ENCODE measurements at places on chromosomes 13 and 19.

GRCh38 chr19:35757231-35757748, 461 bp upstream of the HSPB6 start:
- DNase-seq = no peak

- DNase-seq = no peak
Measured at GRCh38 chr13:94182185-94182761, 297.2 kb downstream of the DCT start.

- DNase-seq = no peak
Measured at GRCh38 chr19:7251494-7251893, 42.7 kb downstream of the INSR start.

- DNase-seq = no peak
Measured at GRCh38 chr13:75384879-75385707, 96.9 kb downstream of the TBC1D4 start.

GRCh38 chr13:70473907-70474306, 365.7 kb upstream of the KLHL1 start:
- DNase-seq = no peak

GRCh38 chr13:26528527-26528926, 29.0 kb upstream of the WASF3 start:
- DNase-seq = no peak

- DNase-seq = no peak
Measured at GRCh38 chr13:97866346-97866745, 87.1 kb upstream of the IPO5 start.

DNA sequence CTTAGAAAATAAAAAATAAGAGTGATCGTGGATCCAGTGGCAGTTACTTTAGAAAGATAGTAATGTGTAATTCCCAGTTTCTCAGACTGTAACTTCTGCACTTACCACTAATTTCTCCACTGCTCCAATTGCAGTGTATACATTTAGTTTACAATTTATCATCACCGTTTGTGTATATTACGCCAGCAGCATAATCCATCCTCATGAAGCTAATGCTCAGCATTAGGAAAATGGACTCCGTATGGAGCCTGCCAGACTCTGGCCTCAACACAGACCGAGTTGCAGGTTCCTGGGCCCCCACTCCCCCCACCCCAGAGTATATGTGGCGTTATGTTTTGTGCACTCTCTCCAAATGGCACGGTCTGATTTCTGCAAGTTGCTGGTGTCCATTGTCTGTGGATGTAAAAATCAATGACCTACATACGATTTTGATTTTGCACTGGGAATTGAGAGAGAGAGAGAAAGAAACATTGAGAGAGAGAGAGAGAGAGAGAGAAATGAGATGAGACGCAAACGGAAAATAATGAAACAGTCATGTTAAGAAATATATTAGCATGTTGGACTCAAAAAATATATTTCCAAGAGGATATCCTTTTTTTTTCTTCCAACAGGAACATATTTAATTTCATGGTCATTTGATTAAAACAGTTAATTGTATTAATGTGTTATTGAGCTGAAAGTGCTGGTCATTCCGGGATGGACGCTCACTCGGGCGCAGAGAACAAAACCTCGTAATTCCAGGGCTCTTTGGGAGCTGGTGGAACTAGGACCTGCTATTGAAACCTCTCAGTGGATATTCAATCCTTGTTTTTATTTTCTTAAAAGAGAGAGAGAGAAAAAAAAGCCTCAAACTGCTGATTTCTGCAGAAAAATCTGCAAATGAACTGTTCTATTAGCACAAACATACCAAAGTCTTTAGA, 278.8 kb downstream of the TSHZ3 start:
- no peak for DNase-seq

GRCh38 chr13:33262062-33262487, 23.5 kb downstream of the STARD13 start:
- DNase-seq = no peak

GRCh38 chr13:41398494-41399170, 58.7 kb upstream of the RGCC start:
- no peak for DNase-seq

GRCh38 chr19:16367261-16367683, 42.6 kb downstream of the KLF2 start:
- DNase-seq = no peak

GRCh38 chr13:18991060-18991459, 190.6 kb downstream of the TUBA3C start:
- DNase-seq = no peak

- no peak for DNase-seq
Measured at GRCh38 chr19:49362048-49362928, at the start of gene TEAD2. TSS of gene TEAD2 (minus strand) at chr19:49362416. CDS start at chr19:49360075, 2,341 bp downstream.

DNA sequence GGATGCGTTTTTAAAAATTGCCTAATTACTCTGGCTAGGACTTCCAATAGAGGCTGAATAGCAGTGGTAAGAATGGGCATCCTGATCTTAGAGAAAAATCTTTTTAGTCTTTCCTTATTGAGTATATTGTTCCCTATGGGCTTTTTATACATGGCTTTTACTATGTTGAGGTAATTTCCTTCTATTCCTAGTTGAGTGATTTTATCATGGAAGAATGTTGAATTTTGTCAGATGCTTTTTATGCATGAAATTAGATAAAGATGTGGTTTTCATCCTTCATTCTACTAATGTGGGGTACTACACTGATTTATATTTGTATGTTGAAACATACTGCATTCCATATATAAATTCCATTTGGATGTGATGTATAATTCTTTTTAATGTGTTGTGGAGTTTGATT, 2673.8 kb downstream of the PCDH9 start:
- DNase-seq = no peak

GRCh38 chr19:51271067-51271466, 20.2 kb downstream of the SIGLECL1 start:
- no peak for DNase-seq

DNA sequence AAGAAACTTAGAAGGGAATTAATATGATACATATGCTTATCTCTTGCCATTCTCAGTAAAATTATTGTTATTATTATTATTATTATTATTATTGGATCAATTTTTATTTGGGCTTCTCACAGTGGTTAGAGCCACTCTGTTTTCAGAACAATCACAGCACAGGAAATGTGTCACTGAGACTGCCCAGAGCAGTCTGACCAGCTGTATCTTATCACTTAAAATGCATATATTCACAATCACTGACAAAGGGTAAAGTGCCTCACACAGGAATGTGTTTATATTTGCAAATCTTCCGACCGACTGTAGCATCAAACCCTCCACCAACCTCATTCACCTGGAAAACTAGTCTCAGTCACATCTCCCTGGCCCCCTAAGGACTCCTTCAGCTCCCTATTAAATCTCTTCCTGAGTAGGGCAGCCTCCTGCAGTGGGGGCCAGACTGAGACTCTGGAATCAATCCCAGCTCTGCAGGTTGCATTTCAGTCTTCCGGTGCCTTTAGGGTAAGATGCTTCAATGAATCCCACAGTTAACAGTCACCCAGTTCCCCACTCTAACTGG, 738.3 kb upstream of the SLITRK5 start:
- no peak for DNase-seq

GRCh38 chr19:42098781-42099180, 22.8 kb downstream of the ZNF574 start:
- no peak for DNase-seq

GRCh38 chr19:51192689-51193088, 32.2 kb upstream of the CD33 start:
- DNase-seq = no peak

DNA sequence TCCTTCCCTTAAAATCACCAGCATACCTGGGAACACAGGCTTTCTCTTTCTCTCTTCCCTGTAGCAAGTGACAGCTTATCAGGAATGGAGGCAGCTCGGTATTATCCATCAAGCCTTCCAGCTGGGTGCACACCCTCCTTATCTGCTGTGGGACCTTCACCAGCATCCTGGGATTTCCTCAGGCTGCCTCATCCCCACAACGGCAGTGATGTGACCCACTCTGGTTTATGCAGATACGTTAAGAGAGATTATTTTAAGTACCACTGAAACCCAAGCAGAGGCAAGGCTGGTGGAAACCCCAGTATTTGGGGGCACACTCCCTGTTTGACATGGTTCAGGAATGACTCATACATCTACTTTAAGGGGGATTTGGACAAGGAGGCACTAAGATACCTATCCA, 192.1 kb downstream of the TM9SF2 start:
- no peak for DNase-seq

- no peak for DNase-seq
Measured at GRCh38 chr19:2223959-2224358, 12.2 kb downstream of the PLEKHJ1 start.

- no peak for DNase-seq
Measured at GRCh38 chr19:13796301-13797057, 1.2 kb downstream of the ZSWIM4 start.

GRCh38 chr19:45508417-45508860, 1.2 kb downstream of the VASP start:
- peak; percentile 52 for DNase-seq

- no peak for DNase-seq
Measured at GRCh38 chr13:41650706-41651105, 193.4 kb downstream of the RGCC start.

DNA sequence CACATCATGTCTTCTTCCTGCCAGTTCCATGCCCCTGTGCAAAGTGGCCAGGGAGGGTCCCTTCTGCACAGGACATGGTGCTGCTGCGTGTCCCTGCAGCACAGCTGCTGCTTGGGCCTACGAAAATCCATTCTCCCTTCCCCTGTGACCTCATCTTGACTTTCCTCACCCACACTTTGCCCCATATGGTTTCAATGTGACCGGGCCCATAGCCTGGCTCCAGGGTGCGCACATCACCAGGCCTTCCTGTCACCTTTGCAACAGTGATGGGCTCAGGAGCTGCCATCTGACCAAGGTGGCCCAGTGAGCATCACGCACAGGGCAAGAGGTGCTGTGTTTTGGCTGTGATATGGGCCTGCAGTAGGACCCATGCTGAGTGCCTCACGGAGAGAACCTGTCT, 10.8 kb downstream of the PPP1R12C start:
- DNase-seq = no peak

DNA sequence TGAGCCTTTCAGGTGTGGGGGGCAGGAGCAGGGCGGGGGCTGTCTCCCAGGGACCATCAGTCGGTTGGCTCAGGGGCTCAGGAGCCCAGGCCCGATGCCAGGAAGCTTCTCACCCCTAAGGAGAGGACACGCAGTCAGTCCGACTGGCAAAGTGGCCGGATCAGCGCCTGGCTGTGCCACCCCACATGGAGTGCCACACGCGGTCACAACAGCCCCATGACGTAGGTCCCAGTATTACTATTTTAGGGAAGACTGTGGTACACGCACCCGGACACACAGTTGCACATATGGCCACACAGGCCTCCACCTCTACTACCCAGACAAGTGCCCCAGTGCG, 29.3 kb upstream of the GRTP1 start:
- DNase-seq = no peak

GRCh38 chr19:18869023-18869618, 26.8 kb downstream of the CERS1 start:
- DNase-seq = no peak

DNA sequence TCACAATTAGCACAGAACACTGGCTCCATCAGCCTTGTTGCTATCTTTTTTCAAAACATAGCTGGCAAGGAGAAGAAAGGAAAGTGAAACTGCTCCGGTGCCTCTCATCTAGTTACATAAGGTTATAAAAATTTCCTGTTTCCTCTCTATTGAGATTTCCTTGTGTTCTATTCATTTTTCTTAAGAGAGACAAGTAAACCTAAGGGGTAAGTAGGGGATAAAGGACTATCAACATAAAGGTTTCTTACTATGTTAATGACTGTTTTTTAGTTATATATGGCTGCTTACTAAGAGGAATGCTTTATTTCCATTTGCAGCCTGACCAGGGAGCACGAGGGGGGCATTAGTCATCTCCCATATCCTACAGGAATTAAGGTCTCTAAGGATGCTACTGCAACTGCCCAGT, 73.2 kb upstream of the MLNR start:
- DNase-seq = no peak

GRCh38 chr19:35363001-35363590, 4.8 kb downstream of the FFAR3 start:
- no peak for DNase-seq

GRCh38 chr13:30429235-30429634, 6.9 kb downstream of the UBE2L5 start:
- DNase-seq = no peak

- peak; percentile 26 for DNase-seq
Measured at GRCh38 chr19:6590827-6591319, at the start of gene CD70. TSS of gene CD70 (minus strand) at chr19:6591150. CDS start at chr19:6591002, 148 bp downstream.

- no peak for DNase-seq
Measured at GRCh38 chr19:1016647-1017114, 4.2 kb downstream of the TMEM259 start.

- DNase-seq = no peak
Measured at GRCh38 chr13:95267662-95268342, 33.4 kb downstream of the ABCC4 start.

GRCh38 chr19:6718111-6718740, 2.2 kb downstream of the C3 start:
- DNase-seq = no peak

GRCh38 chr19:17205237-17206140, 9.7 kb upstream of the USE1 start:
- no peak for DNase-seq

GRCh38 chr13:34408640-34409039, 533.4 kb upstream of the NBEA start:
- DNase-seq = no peak

DNA sequence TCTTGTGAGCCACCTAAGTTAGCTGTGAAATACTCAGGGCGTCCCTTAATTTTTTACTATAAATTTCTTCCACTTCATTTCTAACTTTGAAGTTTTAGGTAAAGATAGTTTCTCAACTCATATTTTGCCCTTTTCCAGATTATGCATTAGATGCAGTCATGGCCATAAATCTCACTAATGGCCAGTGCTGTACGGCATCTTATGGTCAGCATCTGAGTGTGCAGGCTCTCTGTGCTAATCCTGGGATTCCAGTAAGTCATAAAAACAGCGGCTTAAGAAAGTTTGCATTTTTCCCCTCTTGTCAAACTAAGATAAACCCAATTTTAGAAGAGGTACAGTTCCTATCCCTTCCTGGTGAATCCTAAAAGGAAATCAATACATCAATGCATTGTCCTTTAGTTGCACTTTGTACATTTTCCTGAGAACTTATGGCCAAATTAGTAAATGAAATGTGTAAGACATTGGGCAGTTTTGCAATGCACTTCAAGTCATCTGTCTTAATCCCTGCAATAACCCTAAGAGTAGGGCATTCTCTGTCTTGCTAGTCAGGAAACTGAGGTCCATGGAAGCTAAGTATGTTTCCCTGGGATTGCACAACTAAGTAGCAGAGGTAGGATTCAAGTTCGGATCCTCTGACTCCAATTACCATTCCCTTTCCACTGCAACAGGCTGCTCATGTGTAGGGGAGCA, 146.2 kb downstream of the DCT start:
- no peak for DNase-seq

DNA sequence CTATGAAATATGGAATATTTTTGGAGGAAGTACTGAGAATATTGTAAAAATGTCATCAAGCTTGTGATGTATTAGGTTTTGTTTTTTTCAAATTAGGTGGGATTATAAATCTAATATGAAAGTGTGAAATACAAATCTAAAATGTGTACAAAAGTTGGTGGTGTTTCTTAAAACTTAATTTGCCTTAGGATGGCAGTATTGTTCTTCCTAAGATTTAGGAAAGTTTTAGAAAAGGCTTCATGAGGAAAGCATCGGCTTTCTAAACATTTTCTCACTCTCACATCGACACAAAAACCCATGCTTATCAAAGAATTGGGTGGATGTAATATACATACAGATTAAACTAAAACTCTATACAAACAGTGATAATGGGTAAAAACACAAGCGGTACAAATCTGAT, 972.0 kb upstream of the PCDH20 start:
- DNase-seq = no peak

GRCh38 chr13:99662678-99663077, 161.4 kb downstream of the TM9SF2 start:
- no peak for DNase-seq

- DNase-seq = peak; percentile 64
Measured at GRCh38 chr19:56538761-56539263, at the start of gene ZFP28. TSS of gene ZFP28 (plus strand) at chr19:56538948. CDS start at chr19:56539019, 71 bp downstream.

- no peak for DNase-seq
Measured at GRCh38 chr13:51630288-51630615, 46.0 kb downstream of the WDFY2 start.

Data from stimulated activated CD8-positive, alpha-beta memory T cell treated with anti-CD3 and anti-CD28 coated beads, Interleukin-15, amount 100 ng/mL, for 48 hours (primary cell).